NB4 (cell line): ENCODE measurements at places on chromosomes 12 and 14.

DNA sequence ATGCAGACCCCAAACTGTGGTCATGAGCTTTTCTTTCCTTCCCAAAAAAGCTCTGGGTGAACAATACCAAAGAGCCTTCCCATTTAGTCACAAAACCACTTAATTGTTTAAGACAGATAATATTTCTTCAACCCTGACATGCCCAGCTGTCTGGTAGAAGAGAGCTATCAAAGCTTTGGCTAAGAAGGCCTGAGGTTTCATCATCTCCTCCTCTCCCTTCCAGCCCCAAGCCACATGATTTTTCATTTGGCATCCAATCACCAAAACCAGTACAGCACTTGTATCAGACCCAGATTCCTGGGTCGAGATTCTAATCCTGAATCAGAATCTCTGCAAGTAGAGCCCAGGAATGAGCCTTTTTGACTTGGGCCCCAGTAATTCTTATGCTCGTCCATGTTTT is 199.6 kb upstream of the TMEM260 start:
- no peak for DNase-seq

- peak; percentile 13 for DNase-seq
These were observed 2.1 kb downstream of the SIX4 start for GRCh38 chr14:60722107-60722356.

GRCh38 chr12:122058549-122059149 is 19.9 kb upstream of the MLXIP start:
- no peak for DNase-seq

DNA sequence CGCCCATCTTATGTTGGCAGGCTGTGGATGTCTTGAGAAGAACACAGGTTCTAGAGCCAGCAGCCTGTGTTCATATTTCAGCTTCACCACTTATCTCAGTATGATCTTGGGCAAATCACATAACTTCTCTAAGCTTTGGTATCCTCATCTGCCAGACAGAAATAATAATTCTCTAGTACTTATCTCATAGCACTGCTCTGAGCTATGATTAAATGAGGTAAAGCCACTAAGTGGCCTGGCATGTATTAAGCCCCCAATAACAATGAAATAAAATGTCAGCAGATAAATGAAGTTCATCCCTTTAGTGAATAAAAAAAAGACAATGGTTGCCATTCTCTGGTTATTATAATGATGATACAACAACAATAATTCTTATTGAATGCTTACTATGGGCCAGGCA is 104.9 kb upstream of the EEA1 start:
- DNase-seq = no peak

GRCh38 chr12:59010118-59010517 is 89.8 kb upstream of the LRIG3 start:
- no peak for DNase-seq
